ENCODE measurements at places on chromosomes 5 and 9.

DNA sequence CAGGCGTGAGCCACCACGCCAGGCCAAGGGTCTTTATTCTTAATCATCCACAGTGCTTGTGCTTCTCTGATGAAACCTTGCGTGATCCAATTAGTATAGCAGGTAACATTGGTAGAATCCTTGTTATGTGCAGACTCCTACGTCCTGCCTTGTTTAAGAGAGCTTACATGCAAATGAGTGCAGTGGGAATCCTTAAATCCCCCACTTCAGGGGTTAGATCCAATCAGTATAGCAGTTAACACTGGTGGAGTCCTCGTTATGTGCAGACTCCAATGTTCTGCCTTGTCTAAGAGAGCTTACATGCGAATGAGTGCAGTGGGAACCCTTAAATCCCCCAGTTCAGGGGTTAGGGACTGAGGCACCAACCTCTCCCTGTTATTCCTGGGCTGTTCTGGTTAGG, 193.4 kb downstream of the SEMA6A start:
- DNase-seq, result no peak

- DNase-seq, result no peak
Measured at GRCh38 chr9:38212016-38212415, 143.0 kb upstream of the SHB start.

DNA sequence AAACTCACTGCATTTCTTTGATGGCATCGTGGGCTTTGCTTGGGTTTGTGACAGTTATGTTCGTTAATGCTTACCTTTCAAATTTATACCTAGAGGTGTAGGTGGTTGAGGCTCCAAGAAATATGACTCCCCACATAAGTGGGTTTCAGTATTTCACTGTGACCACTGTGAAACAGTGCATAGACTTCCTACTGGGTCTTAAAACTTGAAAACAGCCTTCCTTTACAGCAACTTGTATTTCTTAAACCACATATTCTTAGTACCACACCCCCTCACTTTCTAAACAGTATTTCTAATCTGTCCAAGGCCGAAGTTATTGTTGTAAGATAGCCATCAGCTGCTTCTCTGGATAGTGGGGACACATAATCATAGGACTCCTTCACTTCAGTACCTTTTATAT, 48.3 kb downstream of the TMEFF1 start:
- no peak for DNase-seq

DNA sequence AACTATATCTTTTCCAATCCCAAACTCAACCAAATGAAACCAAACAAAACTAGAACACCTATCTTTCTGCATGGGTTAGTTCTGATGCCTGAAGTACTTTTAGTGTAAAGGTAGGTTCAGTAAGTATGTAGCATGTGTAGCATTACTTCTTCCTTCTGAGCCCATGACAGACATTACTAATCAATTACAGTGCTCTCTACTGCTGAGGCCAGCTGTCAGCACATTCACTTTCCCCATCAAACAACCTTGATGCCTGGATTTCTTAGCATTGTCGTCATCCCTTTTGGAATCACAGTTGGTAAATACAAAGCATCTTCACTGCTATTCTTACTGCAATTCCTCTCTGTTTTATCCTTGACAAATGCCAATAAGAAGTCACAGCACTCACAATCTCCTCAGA, 103.2 kb downstream of the PTTG1 start:
- DNase-seq, result no peak

DNA sequence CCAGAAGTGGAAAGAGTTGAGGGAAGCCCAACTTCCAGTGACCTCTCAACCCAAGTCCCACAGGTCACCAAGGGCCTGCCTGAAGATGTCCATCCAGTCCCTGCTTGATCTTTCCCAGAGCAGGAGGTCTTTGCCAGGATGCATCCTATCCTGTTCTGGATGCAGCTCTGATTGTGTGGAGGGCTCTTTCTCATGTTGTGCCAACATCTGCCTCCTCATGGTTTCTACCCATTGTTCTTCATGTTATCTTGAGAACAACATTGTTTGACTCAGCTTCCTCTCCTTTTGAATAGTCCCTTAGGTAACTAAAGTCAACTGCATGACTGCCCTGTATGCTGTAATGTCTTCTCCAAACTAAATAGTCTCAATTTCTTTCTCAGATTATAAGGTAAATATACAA, 169.3 kb downstream of the CCDC192 start:
- no peak for DNase-seq

GRCh38 chr5:79982136-79982535, 8.9 kb downstream of the MTX3 start:
- no peak for DNase-seq

DNA sequence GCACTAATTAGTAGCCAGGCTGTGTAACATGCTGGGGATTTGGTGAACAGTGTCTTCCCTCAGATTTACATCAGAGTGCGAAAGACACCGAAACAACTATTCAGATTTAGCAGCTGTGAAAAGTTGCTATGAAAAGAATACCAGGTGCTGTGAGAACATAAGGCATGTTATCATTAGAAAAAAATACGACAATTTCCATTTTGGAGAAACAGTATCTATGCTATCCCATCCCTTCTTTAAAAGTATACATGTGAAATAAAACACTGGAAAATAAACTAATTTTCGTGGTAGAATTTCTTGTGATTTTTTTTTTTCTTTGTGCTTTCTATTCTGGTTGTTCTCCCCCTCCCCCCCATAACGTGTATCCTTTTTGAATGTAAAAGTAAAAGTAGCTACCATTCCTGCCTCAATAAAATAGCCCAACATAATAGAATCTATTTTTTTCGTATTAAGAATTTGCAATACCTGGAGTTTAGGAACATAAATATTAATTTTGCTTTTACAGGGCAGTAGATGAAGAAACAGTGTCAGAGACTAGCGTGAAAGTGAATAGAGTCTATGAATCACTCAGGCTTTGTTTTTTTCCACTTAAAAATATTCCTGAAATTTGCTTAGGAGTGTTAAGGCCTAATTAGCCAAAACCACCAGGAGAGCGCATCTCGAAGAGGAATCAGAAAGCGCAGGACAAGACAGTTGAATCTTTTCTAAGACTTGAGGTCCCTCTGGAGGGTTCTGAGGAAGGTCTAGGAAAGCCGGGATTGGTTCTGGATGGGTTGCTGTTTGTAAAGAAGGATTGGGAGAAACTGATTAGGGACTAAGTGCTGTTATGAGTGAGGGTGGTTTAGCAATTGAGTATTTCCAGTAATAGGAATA, 813 bp upstream of the SLU7 start:
- no peak for DNase-seq

DNA sequence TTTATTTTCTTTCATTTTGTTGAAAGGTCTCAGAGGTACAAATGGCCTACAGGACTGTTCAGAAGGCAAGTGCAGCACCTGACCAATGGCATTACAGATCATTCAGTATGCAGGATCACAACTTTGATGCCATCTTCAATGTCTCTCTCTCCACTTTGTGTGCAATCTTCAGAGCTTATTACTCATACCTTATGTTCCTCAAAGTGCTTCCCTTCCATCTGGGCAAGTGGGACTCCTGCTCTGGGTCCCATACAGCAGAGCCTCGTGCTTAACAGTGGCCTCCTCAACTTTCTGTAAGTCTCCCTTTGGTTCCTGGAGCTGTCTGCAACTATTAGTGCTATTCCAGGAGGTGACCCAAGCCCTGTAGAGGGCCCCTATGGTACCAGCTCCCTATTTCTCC, 358.4 kb upstream of the RPS23 start:
- no peak for DNase-seq
